ENCODE measurements at places on chromosomes 16 and 17.

DNA sequence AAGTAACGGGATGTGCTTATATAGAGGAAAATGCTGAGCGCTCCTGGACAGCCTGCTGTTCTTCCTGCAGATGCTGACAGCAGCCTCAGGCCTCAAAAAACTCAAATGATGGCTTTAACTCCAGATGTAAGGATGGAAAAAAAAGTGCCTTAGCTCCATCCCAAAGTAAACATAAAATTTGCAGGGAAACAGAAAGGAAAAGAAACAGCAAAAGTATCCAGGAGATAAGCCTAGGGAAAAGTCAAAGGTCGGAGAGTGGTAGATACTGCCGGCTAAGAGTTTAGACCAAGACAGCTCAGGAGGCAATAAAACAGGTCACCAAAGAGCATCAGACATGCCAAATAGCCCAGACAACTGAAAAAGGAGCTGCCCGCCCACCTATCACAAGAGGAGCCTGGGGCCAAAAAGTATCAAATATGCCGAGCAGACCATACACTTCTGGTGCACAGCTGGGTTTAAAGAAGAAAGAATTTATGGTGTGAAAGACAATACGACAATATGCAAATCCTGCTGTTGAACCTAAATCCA lies 6.9 kb downstream of the KRT31 start:
- DNase-seq: no peak

DNA sequence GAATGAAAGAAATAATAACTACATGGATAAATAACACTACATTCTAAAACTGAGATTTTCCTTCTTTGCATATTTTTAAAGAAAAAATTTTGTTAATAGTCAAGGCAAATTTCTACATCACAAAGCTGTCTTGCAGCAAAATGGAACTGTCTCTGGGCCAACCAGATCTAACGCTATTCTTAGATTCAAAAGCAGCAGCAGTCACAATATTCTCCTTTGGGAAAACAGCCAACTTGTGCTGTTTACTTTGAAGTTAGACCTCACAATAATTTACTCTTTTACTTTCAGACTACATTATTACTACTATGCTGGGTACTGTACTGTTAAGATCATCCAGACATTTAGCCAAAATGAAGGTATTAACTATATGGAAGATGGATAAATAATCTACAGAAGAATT lies 189.1 kb downstream of the CEP112 start:
- DNase-seq: no peak

GRCh38 chr17:67239597-67239996 lies 5.4 kb downstream of the HELZ start:
- DNase-seq: no peak

DNA sequence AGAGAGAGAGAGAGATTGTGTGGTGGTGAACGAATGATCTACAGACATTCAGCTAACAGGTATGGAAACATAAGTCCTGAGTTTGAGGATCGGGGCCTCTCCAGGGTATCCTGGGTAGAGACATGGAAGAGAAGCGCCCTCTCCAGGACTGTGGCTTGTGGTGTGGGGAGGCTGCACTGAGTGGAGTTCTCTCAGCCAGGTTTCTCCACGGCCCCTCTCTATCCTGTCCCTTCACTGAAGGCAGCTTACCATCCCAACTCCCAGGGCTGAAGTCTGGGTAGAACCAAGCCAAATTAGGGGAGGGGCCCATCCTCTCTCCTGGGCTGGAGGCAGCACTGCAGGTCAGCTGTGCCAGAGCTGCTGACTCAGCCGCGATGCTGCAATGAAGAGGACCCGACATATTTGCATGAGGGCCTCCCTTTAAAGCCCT lies 6.2 kb downstream of the C1QL1 start:
- DNase-seq: no peak

GRCh38 chr17:6147042-6147441 lies 76.9 kb downstream of the WSCD1 start:
- no peak for DNase-seq

DNA sequence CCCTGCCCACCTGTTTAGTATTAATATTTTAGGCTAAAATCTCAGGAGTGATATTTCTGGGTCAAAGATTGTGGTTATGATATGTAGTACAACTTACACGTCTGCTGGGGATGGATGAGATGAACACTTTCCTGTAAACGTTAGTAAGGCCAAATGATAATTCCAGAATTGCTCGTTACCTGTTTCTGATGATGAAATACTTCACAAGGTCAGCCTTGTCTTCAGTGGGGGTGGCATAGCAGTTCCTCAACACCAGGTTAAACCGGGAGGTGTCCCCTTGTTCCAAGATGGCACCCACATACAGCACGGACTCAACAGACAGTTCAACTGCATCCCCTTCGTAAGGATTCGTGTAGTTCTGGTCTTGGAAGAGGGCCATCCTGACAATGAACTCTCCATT lies 9.3 kb downstream of the GP2 start:
- no peak for DNase-seq

DNA sequence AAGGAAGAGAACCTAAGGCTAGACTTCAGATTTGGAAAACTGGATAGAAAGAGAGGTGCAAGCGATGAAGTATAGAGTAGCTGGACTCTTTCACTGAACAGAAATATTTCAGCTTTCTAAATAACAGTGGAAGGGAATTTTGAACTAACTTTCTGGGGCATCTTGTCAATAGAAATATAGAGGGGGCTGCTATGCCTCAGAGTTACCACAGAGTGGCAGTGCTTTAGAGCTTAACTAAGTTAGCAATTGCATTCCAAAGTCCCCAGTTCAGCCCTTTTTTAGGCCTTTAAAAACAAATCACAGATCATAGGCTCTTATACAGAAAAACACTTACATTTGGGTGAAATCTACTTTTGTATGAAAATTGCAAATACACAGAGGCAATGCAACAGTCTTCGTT lies 154.2 kb upstream of the CDH8 start:
- DNase-seq: no peak

DNA sequence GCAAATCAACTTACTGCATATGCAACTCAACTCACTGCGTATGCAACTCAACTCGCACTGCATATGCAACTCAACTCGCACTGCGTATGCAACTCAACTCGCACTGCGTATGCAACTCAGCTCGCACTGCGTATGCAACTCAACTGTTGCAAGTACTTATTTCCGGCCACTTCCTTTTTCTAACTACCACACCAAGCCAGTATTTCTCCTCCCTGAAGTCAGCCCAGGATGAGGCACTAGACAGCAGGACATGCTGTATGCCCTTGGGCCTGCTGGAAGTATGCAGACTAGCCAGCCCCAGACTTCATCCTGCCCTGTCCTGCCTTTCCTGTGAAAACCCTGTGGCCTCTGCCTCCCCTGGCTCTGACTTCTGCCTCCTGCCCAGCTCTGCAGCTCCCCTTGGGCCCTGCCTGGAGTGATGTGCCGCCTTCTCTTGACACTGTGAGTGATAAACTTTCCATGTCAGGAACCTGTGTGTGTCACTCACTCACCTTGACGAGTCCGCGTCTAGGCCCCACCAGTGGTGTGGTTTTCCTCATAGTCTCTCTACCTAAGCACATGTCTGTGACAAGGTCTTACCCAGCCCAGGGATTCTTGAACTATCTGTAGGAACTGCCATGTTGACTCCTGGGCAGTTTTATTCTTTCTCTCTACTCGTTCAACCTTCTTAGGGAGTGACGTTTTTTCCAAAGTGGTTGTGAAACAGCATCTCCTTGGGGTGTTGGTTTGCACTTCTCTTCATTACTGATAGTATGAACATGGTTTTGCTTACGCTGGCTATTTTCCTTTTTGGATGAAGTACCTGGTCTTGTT lies 16.4 kb downstream of the ZNF778 start:
- no peak for DNase-seq

DNA sequence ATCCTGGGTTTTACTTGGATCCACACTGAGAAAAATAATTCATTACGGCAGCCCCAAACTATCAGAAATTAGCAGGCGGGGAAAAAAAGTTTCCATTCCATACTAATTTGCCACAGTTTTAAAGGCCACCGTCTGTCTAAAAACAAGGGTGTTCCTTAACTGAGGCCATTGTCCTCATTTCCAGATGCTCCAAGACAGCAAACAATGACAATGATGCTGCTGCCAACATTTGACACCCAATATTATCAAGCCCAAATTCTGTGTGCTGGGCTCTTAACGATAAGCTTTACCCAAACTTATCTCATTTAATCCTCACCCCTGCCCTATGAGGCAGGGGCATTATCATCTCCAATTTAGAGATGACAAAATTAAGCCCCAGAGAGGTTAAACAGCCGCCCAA lies 26.3 kb downstream of the CUEDC1 start:
- DNase-seq: no peak

DNA sequence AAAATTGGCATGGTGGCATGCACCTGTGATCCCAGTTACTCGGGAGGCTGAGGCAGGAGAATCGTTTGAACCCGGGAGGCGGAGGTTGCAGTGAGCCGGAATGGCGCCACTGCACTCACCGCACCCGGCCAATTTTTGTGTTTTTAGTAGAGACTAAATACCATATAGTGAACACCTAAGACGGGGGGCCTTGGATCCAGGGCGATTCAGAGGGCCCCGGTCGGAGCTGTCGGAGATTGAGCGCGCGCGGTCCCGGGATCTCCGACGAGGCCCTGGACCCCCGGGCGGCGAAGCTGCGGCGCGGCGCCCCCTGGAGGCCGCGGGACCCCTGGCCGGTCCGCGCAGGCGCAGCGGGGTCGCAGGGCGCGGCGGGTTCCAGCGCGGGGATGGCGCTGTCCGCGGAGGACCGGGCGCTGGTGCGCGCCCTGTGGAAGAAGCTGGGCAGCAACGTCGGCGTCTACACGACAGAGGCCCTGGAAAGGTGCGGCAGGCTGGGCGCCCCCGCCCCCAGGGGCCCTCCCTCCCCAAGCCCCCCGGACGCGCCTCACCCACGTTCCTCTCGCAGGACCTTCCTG lies at the start of gene HBQ1:
Gene HBQ1, plus strand, starts transcription at position 359 of the 575 bp plus-strand sequence. Its CDS starts 28 bp downstream, at position 387.
- DNase-seq: no peak

DNA sequence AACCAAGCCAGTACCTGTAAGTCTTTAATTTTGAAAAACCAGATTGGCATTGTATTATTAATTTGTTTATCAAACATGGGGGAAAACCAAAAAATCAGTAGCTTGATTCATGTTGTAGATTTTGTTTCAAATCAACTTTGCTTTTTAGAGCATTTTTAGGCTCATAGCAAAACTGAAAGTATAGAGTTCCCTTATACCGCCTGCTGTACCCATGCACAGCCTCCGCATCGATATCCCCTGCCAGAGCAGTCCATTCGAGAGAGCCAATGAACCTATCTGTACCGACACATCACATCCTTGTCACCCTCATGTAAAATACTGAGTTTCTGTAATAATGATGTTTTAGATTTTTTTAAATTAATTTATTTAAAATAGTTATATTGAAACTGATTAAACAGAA lies 16.2 kb upstream of the MRC2 start:
- no peak for DNase-seq

- DNase-seq: no peak
These were observed 754 bp upstream of the NOXO1 start for GRCh38 chr16:1982013-1982433.

- DNase-seq: no peak
These were observed 58.2 kb upstream of the LHX1 start for GRCh38 chr17:36879027-36879426.

GRCh38 chr17:1398931-1399678 lies 917 bp downstream of the YWHAE start:
- peak; percentile 14 for DNase-seq

DNA sequence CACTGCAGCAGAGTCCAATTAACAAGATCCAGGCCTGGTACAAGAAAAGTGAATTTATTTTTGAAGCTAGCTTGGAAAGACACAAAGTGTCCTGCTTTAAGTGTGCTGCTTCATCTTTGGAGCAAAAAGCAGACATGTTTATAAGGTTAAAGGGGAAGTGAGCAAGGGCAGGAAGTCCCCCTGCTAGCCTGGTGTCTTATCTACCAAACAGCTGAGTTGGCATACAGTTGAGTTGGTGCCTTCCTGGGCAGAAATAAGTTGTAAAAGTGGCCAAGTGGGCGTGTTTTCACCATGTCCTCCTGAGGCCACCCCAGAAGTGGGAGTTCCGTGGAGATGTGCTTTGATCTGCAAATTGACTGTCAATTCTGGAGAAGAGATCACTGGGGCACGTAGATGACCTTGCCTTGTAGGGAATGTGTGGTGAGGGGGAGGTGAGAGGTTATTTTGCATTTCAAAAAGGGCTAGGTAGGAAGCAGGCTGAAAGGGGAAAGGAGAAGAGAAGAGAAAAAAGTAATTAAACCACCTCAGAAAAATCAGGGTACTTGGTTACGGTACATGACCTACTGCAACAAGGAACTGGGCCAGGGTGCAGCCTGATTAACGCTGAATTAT lies 38.3 kb upstream of the HSBP1 start:
- no peak for DNase-seq

- peak; percentile 42 for DNase-seq
These were observed 1.5 kb upstream of the GSE1 start for GRCh38 chr16:85611444-85612190.

DNA sequence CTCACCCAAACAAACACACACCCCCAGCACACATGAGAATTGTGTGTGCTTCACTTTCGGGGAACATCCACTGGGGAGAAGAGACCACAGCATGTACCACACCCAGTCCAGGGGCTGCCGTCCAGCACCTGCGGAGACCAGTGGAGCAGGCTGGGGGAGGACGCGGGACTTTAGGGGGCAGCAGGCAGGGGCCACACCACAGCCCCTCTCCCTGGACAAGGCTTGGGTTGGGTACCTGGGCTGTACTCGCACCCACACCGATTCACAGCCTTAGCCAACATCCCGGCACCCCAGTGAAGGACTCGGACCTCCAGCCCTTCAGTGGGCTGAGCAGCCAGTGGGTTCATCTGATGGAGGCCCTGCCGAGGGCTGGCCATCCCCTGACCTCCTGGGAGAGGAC lies 63.3 kb downstream of the RBFOX3 start:
- no peak for DNase-seq

DNA sequence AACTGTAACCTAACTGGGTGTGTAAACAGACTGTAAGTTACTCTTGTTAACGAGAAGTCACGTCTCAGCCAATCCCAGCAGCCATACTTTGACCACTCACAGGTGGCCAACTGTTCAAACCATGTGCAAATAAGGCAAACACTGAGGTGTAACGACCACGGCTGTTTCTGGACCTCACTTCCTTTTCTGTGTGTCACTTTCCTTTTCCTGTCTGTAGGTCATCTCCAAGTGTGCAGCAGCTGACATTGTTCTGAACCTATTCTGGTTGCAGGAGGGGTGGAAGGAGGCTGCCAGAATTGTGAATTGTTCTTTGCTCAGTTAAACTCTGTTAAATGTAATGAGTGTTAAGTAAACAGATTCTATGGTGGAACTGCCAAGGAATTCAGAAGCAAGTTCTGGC lies 627.4 kb downstream of the KCNJ2 start:
- no peak for DNase-seq

GRCh38 chr17:49074851-49075540 lies 57.6 kb upstream of the B4GALNT2 start:
- no peak for DNase-seq

DNA sequence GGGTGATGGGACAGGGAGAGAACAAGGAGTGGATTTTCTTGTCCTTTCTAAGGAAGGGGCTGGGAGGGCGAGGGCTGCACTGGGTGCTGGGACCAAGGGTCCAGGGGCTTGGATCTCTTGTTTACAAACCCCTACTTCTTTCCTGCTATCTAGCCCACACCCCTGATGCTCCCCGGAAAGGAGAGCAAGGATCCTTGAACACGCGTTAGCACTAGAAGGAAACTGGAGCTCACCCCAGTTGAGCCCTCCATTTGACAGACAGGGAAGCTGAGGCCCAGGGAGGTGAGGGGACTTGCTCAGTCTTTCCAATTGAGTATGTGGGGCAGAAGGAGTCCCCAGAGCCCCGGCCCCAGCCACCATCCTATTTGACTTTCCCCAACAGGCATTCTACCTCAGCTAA lies 4.6 kb upstream of the ITGAE start:
- DNase-seq: no peak

- DNase-seq: no peak
These were observed 15.2 kb upstream of the MTSS2 start for GRCh38 chr16:70701036-70701435.
